ENCODE measurements at places on chromosomes 3 and 15.
A peak's percentile ranks its signal among the peaks of the same experiment; 100 is the strongest.

DNA sequence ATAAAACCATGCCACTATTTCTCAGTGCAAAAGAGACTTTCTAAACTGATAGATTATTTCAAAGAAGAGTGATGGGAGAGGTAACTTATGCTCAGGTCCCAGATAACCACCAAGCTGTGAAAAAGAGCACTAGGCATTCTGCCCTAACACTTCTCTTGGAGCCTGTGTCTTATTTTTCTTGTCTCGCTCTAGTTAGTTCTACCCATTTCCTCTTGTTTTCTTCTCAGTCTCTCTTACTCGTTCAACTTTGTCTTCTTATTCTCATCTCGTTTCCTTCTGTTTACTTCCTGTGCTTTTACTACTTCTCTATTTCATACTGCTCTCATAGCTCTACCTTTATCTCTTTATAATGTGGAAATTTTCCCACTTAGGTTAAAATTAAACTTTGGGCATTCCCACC, 91.8 kb upstream of the CGNL1 start:
- DNase-seq = peak; percentile 52

- DNase-seq = peak; percentile 65
Measured at GRCh38 chr3:105722943-105723556, 145.8 kb downstream of the CBLB start.

- peak; percentile 91 for DNase-seq
Measured at GRCh38 chr3:4977001-4977852, 2.0 kb upstream of the BHLHE40 start.

GRCh38 chr3:84965141-84965540, 6.4 kb downstream of the CADM2 start:
- DNase-seq = peak; percentile 47

GRCh38 chr3:130825762-130826299, 68.1 kb upstream of the ATP2C1 start:
- no peak for DNase-seq

GRCh38 chr15:69161878-69162213, 1.4 kb downstream of the GLCE start:
- DNase-seq = no peak

- peak; percentile 91 for DNase-seq
Measured at GRCh38 chr15:79978655-79979514, 7.9 kb upstream of the BCL2A1 start.

- no peak for DNase-seq
Measured at GRCh38 chr3:149553781-149554451, 79.4 kb downstream of the TM4SF4 start.

DNA sequence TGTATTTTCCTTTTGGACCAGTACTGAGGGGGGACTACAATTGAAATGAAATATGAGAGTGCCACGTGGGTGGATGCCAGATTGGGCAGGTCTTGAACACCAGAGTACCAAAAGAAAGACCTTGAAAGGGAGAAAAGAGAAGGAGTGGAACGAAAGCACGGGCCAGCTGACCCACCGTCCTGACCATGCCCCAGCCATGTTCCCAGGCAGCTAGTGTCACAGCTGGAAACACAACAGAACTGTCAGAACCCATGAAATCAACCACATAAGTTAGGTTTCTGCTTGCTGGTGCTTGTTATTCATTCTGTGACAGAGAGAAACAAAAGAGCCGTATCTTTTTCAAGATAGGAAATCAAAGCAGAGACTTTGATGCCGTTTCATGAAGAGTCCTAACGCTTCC, 268.8 kb downstream of the MEX3B start:
- no peak for DNase-seq
